ENCODE measurements at places on chromosomes 13 and 19.

DNA sequence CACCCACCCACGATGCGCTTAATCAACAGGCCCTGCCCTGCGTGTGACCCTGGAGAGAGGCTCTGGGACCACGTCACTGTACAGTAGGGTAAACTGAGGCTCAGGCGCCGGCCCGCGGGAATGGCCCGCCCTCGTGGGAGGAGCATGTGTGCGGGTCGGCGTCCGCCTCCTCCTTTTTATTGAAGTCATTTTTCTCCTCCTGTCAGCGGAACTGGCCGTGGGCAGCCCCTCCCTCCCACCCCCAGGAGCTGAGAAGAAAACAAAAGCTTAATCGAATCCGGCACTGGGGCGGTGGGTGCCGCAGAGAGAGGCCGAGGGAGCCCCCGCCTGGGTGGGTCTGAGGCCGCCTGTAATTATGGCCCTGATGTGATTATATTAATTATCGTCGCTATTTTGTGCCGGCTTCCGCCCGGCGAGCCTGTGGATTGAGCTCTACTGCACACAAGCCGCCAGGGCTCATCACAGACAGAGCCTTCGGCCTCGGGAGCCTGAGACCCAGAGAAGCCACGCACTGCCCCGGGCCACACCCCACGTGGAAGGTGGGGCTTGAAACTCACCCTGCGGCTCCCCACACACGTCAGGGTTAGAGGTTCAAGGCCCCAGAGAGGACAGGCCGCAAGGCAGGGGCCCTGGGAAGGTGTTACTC lies 7.0 kb downstream of the C2CD4C start:
- DNase-seq, result no peak

DNA sequence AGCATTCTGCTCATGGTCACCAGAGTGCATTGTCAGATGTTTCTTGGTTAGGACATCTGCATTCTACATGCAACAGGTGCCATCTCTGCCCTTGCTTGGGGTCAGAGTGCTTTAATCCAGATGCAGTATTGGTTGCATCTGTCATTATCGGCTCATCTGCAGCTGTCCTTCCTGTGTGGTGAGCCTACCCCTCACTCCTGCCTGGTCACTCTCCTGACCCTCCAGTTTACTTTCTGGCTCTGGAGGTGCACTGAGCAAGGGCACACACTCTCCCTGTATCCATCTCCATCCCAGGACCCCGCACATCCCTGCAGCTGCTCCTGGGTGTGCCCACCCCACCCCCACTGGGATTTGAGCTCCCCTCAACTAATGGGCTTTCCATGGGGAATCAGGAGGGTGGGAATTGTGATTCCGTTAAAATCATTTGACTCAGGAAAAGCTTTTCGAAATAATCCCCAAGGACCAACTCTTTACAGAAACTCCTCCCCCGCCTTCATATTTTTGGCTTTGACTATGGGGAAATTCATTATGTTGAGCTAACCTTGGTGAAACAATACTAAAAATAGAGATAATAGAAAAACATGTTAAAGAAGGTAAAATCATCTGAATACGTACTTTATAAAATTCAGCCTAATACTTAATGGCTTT lies 70.2 kb downstream of the COL4A2 start:
- DNase-seq, result no peak

- no peak for DNase-seq
Measured at GRCh38 chr13:86003029-86003428, 203.8 kb upstream of the SLITRK6 start.

GRCh38 chr13:21673539-21673788 lies 2.6 kb downstream of the FGF9 start:
- DNase-seq, result no peak

DNA sequence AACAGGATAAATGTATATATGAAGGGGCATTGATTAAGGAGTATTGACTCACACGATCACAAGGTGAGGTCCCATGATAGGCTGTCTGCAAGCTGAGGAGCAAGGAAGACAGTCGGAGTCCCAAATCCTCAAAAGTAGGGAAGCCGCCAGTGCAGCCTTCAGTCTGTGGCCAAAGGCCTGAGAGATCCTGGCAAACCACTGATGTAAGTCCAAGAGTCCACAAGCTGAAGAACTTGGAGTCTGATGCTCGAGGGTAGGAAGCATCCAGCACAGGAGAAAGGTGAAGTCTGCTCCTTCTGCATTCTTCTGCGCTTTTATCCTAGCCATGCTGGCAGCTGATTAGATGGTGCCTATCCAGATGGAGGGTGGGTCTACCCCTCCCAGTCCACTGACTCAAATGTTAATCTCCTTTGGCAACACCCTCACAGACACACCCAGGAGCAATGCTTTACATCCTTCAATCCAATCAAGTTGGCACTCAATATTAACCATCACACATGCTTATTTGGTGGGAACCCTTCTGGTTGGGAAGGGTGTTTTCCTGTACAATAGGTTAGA lies 55.1 kb downstream of the SLAIN1 start:
- no peak for DNase-seq

DNA sequence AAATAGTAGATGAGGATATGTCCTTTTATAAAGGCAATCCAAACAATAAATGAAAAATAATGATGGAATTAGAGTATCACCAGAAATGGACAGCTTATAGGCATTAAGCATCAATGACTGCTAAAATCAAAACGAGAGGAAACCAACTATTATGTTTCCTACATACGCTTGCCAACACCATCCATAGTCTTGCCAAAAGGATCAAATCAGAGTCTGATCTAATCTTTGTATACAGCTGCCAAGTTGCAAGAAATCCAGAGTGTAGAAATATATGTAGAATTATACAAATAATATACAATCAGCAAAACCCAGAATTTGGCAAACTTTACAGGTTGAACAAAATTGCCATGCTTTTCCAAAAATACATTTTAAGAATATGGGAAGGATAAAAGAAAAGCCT lies 1661.6 kb downstream of the SLITRK1 start:
- DNase-seq, result no peak

DNA sequence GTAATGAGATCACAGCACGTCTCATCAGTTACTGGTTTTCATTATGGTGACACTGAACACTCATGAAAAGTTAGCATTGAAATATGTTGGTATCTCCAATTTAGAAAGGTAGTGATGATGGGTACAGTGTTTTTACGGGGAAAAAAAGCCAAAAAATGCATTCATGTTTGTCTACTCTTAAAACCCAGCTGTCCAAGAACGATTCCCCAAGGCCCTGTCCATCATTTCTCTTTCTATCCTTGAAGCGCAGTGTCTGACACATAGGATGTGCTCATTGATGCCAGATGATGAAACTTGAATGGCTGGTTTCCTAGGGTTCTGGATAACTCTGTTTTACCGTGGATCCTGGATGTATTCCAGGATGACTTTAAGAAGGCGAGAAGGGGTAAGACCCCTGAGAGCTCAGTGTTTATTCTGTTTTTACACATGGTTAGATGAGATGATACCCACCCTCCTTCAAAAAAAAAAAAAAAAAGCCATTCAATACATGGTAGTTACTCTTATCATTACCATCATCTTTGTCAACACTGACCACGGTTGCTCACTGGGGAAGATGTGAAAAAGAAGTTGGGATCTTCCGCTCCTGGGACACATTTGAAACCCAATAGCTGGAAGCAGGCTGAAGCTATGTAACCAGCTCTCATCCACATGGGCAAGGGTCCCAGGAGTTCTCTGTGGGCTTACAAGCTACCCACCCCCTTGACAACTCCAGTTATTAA lies 22.5 kb downstream of the SERP2 start:
- DNase-seq, result no peak

DNA sequence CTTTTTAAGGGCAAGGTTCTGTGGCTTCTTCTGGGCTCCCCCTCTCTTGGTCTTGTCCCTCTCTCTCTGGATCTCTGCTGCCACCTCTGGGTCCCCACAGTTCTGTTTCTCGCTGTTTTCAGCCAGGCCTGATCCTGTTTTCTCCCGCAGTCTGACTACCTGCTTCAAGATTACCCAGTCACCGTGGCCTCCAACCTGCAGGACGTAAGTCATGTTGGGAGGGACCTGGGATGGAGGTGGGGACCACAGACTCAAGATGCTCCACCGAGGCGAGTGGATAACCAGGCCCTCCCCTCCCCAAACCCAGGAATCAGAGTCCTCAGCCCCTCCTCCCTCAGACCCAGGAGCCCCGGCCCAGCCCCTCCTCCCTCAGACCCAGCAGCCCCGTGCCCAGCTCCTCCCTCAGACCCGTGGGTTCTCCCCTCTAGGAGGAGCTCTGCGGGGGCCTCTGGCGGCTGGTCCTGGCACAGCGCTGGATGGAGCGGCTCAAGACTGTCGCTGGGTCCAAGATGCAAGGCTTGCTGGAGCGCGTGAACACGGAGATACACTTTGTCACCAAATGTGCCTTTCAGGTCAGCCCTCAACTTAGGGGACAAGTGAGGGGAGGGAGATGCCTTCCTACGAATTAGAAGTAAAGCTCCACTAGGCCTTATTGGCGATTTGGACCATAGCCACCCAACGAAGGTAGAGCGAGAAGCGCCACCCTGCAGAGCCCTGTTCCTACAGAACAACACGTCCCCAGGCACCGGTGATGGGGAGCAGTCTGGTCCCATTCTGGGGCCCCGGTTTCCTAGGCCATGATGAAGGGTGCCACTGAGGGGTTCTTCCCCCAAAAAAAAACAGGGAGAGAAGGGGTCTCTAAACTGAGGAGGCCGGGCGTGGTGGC lies 2.2 kb downstream of the FLT3LG start:
- peak; percentile 54 for DNase-seq

GRCh38 chr19:10639836-10640235 lies 14.3 kb upstream of the ILF3 start:
- no peak for DNase-seq

DNA sequence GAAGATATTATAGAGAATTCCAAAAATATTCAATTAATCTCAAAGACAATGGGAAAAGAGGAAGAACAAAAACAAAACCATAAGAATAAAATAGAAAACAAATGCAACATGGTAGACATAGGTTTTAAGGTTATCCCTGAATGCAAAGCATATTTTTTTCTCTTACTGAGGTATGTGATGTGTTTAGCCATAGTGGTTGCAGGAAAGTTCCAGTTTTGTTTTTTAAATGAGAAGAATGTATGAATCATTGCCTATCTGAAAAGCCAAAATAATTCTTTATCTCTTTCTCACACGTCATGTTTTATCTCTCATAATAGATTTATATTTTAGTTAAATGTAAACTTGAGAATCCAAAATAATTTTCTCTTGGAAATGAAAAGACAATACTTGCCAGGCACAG lies 2591.7 kb upstream of the PCDH20 start:
- DNase-seq, result no peak

- DNase-seq, result no peak
Measured at GRCh38 chr13:62126400-62126799, 710.8 kb upstream of the PCDH20 start.
